ENCODE measurements at places on chromosomes 1 and 21.

GRCh38 chr1:98005326-98006010 lies 84.6 kb upstream of the DPYD start:
- DNase-seq: no peak

DNA sequence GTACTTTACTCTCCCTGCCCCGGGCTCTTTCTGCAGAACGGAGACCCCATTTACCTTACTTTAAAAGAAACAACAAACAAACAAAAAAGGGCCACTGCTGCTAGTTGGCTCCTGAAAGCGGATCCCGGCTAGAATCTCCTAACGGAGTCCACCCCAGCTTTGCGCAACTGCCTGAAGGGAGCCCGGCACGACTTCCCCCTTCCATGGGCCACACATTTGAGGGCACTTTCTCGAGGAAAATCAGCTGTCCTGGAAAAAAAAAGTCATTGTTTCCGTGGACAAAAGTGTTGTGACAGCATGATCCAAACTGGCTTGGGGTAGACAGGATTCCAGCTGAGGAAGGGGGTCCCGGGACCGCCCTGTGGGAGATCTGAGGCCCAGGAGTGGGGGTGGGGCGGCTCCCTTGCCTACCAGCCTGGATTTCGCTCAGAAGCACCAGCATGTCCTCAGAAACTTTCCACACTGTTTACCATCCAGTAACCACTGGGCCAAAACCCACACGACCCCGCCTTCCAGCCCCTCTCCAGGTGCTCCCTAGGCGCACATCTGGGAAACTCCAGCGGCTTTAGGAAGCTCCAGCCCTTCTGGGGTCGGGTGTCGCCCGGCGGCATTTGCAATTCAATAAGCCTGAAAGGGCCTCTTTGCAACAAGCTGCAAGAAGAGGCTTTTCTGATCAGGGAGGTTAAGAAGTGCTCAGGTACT lies 4.8 kb downstream of the RIPK4 start:
- no peak for DNase-seq

- no peak for DNase-seq
Measured at GRCh38 chr1:54497338-54497737, 50.7 kb upstream of the ACOT11 start.

- DNase-seq: no peak
Measured at GRCh38 chr1:93584261-93585003, 97.2 kb downstream of the BCAR3 start.

DNA sequence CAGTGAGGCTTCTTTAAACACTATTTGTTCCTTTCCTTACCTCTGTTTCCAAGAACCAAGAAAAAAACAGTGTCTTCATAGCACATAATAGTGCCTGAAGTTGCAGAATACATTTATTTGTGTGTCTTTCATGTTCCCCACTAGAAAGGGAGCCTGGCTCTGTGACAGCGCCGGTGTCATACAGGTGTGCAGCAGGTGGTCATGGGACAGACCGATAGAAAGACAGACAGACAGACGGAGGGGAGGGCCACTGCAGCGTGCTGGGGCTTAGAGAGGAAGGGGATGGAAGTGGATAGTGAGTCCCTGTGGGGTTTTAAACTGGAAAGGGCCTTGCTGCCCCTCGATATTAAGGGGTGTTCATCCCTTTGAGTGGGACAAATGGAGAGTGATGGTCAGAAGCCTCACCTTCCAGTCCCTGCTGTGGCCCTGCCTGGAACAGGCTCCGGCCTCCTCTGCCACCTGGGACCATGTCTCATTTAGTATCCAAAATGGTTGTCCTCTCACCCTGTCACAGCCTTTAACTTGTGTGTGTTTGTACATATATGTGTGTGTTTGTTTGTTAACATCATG lies 152.9 kb downstream of the PGBD5 start:
- no peak for DNase-seq

DNA sequence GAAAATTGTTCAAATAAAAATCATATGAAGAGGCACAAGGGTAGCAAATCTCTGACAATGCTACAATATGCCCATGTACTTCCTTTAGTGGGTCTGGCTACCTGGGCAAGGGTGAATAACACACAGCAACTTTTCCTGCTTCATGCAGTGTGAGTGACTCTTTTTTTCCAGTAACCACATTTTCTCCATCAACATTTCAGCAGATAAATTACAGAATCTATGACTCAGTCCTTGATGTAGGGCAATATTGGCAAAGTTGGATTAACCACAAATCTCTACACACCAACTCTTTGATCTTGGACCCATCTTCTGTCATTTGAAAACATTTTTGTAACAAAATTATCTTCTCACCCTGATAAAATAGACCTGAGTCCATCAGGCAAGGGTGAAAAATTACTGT lies 31.7 kb downstream of the ERICH3 start:
- DNase-seq: no peak

DNA sequence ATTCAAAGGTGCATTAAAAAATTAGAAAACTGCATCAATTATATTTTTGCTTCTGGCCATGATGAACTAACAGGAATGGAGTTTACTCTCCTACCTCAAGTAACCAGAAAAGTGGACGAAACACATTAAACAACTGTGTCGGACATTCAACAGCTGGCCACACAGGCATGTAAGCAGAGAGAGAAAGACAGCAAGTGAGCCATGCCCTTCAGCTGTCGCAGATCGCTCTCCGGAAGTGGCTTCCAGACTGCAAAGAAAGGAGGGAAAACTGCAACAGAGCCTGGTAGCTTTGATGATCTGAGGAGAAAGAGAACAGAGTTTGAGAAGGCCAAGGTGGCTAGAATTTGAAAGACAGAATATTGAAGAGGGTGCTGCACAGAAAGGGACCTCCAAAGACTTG lies 557.2 kb downstream of the MATN1 start:
- DNase-seq: no peak

DNA sequence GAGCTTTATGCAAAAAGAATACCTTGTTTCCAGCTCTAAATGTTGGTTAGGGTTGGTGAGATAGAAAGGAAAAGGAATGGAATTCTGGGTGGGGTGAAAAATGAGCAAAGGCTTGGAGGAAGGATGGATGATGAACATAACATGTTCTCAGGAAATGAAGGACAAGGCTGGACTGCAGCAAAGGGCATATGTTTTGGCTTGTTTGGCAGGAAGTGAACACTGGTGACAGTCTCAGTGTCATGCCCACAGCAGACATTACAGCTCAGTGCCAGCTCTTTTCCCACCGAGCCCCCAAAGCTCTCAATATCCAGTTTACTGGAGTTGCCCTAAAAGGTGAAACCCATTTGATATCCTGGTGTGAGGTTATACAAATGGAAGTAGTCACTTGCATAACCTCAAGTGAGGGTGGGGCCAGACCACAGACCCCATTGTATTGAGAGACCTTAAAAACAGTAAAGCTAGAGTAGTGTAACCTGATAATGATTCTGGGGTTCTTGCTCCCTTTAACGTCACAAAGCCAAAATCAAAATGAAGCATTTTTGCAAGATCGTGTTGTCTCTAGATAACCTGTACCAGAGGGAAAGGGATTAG lies 270.6 kb downstream of the NFIA start:
- no peak for DNase-seq

DNA sequence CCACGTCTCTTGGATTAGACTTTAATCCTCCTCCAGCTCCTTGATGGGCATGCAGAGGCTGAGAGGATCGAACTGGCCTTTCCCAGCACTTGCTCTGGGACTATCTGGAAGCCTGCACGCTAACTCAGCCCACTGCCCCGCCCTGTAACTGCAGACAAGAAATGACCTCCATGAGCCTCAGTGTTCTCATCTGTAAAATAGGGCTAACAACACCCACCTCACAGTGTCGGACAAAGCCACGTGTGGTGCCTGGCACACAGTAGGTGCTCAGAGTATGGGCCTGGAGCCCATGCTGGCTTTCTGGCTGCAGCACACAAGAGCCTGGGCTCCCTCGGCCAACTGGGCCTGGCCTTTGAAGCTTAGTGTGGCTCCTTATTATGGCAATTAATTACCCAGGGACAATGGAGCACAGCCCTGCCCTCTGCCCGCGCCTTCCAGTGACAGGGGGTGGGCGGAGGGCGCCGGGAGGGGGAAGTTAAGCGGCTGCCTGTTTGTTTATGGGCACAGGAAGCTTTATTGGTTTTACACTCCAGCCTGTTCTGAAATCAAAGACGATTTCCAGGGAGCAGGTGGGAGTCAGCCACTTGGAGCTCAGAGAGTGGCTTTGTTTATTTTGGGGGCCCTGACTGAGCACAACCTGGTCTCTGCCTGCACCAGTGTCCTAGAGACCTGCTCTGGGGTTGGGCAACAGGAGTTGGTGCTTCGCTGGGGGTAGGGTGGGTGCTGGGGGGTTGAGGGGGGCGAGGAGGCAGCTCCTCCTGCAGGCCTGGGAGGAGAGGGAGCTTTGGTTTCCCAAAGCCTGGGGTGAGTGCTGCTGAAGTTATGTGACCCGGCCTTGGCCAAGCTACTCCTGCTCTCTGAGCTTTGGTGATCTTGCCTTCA lies 31.0 kb downstream of the PAX7 start:
- no peak for DNase-seq

DNA sequence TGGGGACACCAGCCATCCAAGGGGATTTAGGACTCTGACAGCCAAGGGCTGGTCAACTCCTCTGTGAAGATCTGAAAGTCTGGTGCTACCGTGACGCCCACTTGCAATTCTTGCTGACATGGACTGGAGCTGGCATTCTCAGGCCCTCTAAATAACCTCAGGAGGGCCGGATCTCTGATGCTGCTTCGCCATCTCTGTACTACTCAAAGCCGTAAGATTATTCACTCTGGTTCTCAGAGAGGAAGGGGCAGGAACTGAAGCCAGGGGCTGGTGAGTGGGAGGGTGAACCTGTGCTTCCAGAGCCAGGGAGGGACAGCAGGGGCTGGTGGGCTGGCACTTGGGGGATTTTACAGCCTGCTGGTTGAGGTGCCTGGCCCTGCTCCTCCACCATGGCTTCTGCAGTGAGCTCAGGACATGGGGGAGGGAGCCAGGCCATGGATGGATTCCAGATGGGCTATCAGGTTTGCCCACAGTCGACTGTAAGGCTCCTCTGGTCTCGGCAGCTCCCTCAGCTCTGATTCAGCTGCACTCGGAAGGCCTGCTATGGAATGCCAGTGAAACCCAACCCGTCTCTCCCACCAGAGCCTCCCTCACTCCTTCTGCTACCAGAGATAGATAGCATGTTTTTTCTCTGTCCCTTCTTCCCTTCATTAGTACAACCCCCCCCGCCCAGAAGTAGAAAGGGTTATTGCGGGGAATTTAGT lies 84.5 kb downstream of the PLXNA2 start:
- DNase-seq: no peak
